ENCODE measurements at places on chromosomes 5 and 9.
A peak's percentile ranks its signal among the peaks of the same experiment; 100 is the strongest.

GRCh38 chr5:58107704-58108103 is 352.2 kb downstream of the PLK2 start:
- no peak for DNase-seq

GRCh38 chr5:85533341-85534047 is 1084.2 kb upstream of the COX7C start:
- no peak for DNase-seq

DNA sequence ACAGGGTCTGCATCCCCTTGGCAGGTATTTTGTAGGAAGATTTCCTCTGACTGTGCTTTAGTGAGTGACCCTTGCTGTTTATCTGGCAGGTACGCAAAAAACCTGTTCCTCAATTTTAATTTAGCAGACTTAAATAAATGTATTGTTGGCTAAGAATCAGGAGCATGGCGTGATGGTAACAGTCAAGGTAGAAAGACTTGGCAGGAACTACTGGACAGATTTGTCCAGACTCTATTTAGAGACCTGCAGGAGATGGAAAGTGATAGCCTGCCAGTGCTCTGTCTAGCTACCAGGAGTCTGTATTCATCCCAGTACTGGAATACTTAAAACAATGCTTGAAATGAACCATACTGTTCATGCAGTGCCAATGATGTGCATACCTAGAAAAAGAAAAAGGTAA is 78.8 kb upstream of the MAST4 start:
- no peak for DNase-seq

DNA sequence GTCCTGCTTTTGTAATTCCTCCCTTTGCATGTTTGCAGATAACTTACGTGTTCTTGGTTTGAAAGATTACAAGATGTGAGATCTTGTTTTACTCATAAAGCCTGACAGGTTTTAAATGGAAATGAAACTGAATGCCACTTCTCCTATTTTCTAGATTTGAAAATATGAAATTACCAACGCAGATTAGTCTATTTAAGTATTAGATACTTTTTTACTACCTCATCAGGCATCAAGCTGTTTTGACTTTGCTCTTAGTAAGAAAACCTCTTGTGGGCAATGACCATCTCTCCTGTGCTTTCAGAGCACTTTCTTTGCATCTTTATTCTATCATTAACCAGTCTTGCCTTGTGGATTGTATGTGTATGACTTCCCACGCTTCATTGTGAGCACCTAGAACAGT is 3.5 kb downstream of the DMXL1 start:
- no peak for DNase-seq

- no peak for DNase-seq
Observed at GRCh38 chr9:135718616-135719015, 16.6 kb downstream of the KCNT1 start.

- no peak for DNase-seq
Observed at GRCh38 chr5:2382776-2383697, 368.4 kb downstream of the IRX2 start.

GRCh38 chr9:131799177-131799823 is 59.4 kb upstream of the RAPGEF1 start:
- peak; percentile 31 for DNase-seq

DNA sequence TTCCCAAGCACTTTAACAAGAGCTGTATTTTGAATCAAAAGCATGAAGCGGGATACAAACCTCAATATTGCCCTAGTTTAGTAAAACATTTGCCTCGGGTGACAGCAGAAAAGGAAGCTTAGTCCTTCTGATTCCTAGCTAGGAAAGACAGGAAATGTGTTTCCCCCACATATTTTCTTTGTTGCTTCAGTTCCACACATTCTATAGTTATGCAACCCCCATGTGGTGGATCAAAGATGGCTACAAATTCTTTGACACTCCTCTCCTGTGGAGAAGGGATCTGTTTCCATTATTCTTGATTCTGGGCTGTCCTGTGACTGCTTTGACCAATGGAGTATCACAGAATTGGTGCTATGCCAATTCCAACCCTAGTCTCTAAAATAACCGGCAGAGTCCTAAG is 89.1 kb upstream of the SLC30A5 start:
- no peak for DNase-seq

DNA sequence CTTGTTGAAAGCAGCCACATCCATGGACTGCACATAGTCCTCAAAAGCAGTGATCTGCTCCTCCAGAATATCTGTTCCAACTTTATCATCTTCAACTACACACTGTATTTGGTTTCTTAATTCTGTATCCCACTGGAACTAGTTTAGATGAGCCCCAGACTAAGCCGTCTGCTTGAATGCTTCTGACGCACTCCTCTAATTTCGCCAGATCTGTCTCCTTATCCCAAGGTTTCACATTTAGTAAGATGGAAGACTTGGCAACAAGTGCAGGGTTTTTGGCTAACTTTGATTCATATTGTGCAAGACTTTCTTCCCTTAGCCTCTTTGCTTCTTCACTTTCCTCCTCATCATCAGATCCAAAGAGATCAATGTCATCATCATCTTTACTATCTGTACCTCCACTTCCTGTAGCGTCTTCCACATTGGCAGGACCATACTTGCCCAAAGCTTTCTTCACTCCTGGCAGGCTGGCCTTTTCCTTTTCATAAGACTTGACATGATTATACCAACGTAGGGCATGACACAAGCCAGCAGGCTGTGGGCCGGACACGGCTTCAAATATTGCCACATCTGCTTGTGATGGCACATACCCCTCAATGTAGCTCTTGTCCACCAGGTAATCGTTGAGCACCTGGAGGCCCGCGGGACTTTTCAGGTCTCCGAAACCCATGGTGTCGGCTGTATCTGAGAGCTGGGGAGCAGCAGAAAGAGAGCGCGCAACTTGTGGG is 56.2 kb upstream of the PIK3R1 start:
- no peak for DNase-seq

GRCh38 chr5:14199902-14200301 is 56.8 kb downstream of the TRIO start:
- no peak for DNase-seq

DNA sequence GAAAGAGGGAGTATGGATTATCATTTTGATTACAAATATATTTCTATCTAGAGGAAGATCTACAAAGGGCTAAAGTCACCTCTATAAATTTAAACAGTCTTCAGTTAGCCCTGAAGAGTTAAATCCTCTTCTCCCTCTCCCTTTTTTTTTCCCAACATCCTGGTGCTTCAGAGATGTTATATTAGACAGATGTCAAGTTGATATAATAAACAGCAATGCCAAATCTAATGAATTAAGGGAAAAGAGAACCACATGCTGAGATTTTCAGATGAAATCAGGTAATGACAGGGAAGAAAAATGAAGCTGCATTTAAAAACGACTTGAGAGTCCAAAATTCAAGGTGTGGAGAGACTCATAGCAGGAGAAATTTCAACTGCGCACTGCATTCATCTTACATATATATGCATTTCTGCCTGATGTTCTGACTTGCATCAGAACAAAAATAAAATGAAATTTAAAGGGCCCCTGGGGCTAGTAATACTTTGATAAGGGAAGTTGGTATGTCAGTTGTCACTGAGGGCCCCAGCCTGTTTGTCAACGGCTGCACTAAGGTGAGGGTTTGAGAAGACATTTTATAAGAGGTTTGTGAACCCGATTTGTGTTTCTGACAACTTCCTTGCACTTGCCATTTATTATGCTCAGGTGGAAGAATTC is 338.9 kb upstream of the PANK3 start:
- no peak for DNase-seq

GRCh38 chr5:6081727-6082210 is 296.6 kb downstream of the MED10 start:
- no peak for DNase-seq

DNA sequence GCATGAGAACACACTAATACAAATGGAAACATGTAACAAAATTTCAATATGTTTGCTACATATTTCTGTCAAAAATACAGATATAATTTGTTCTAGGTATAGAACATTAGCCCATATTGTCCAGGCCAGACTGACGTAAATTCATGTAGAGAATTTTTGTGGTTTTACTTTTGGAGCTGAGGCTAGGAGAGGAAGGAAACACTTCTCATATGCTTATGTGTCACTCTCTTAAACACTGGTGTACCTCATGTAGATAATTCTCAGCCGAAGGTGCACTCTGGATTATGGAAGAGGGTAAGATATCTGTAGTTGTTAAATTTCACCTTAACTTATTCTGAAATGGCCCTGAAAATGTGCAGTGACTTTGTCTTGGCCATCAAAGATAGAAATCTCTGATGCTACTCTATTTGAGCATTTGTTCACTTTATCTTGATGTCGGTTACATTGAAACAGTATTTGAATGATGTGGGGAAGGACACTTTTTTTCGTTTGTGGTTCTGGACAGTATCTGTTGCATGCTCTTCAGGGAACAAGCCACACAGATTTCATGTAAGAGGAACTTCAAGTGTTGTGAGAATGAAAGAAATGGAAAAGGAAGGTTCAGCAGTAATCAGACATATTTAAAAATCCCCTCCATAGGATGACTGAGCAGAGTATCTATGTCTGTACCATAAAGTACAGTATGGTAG is 202.7 kb downstream of the SPATA31D1 start:
- DNase-seq: no peak

DNA sequence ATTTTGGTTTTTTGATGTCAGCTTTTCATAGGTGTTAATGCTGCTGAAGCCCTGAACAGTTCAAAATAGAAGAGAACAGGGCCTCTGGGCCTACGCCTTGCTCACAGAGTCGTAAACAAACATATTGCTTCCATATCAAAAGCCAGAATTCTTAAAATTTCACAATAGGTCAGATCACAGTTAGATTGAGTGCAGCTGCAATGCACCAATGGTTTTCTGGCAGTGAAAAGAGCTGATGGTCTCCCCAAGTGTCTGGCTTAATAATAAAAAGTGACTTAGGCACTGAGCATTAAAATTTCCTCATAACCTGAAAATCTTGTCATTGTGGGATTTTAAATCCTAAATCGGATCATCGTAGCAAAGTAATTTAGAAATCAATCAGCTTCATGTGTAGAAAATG is 493.0 kb downstream of the CAAP1 start:
- DNase-seq: no peak

DNA sequence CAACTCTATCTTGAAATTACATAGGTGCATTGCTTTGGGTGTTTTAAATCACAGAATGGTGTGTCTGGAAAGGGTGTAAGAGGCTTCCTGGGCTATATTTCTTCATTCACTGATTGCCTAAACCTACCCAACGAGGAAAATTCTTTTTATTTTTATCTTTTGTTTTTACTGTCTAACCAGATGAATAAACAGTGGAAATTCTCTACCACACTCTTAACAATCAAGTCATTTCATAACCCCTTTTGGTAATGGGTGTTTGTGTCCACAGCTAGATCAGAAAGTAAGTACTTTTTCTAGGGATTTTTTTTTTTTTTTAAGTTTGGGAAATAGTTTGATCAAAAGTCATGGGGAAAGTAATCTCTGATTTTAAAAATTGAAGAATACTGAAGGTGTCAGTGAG is 27.6 kb upstream of the C5orf47 start:
- DNase-seq: no peak

DNA sequence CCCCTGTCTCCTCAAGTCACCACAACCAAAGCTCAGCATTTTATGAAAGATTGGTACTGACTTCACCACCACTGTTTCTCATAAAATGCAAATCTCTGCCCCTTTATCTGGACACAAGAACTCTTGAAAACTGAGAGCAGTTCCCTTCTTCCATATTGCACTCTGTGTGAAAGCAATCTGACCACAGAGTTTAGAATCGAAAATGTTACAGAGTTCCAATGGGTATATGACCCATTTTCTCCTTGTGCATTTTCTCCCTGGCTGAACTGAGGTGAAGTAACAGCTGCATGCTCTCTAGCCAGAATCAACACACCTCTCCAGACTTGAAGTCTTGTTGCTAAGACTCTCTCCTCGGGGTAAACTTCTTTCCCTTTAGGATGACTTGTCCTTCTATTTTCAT is 111.0 kb upstream of the PLCXD3 start:
- DNase-seq: no peak

GRCh38 chr5:30650311-30650710 is 543.2 kb upstream of the CDH6 start:
- DNase-seq: no peak

GRCh38 chr5:143474616-143475015 is 71.1 kb upstream of the NR3C1 start:
- DNase-seq: no peak

- no peak for DNase-seq
Observed at GRCh38 chr9:8431505-8431904, 631.9 kb upstream of the DMAC1 start.

DNA sequence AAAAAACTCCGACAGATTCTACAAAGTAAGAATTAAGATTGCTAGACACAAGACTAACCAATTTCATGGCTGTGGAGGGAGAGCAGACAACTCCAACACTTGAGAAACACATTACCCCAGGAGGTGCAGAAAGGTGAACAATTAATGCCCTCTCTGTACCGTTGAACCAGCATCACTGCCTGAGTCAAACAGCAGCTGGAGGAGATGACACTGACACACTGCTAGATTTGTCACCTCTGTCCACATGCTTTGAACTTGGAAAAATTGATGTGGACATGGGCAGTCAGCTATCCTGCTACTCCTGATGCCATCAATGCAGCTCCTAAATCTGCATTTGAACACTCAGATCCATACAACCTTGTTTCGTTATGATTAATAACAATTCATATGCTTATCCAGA is 51.7 kb downstream of the GPBP1 start:
- DNase-seq: no peak

GRCh38 chr9:94783928-94784327 is 57.4 kb downstream of the AOPEP start:
- no peak for DNase-seq

DNA sequence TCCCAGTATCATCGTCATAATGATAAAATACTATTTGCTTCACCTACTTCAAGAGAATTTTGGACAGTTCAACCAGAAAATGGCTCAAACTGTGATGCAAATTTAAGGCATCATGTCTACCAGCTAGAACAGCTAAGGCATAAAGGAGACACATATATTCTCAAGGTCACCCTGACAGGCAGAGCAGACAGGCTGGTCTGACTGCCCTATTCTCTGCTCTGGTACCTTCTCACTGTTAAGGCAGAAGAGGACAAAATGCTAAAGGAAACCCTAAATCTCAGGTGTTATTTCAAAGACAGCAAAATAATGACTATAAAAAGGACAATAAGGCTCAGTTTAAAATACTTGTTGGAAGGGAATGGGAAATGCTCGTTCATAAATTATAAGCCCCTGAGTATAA is 87.2 kb downstream of the MRPS27 start:
- no peak for DNase-seq

DNA sequence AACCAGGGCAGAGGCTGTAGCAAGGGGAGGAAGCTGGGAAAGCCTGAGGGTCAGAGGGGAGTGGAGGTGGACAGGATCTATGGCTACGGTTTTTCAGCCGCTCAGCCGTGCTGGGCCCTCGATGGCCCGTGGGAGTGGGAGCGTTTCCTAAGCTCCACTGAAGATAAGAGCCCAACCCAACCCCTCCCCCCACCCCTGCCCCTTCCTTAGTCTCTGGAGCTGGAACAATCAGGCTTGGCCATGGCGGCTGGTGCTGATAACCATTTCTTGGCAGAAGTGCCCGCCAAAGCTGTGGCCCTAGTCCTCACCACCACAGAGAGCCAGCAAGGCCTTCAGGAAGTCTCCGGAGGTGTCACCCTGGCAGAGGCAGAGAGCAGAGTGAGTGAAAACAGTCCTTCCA is 20.3 kb upstream of the TNIP1 start:
- no peak for DNase-seq

GRCh38 chr5:9834871-9835770 is 205.0 kb upstream of the TAS2R1 start:
- no peak for DNase-seq

All from stimulated activated CD4-positive, alpha-beta T cell treated with anti-CD3 and anti-CD28 coated beads, Interleukin-15, amount 100 ng/mL, for 1 hour (primary cell).